Activated CD4-positive, alpha-beta T cell treated with anti-CD3 and anti-CD28 coated beads for 48 hours (primary cell): ENCODE measurements at places on chromosomes 3 and 15.
A peak's percentile ranks its signal among the peaks of the same experiment; 100 is the strongest.

DNA sequence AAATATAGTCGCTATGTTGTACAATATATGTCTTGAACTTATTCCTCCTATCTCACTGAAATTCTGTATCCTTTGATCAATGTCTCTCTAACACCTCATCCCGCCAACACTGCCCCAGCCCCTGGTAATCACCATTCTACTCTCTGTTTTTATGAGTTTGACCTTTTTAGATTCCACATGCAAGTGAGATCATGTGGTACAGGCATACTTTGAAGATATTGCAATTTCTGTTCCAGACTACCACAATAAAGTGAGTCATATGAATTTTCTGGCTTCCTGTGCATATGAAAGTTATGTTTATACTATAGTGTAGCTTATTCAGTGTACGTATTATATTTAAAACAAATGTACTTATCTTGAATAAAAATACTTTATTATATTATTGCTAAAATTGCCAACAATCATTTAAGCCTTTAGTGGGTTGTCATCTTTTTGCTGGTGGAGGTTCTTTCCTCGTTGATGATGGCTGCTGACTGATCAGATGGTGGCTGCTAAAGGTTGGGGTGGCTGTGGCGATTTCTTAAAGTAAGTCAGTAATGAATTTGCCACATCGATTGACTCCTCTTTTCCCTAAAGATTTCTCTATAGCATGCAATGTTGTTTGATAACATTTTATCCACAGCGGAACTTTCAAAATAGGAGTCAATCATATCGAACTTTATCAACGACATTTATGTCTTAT lies 257.2 kb downstream of the NFKBIZ start:
- DNase-seq, result peak; percentile 41

DNA sequence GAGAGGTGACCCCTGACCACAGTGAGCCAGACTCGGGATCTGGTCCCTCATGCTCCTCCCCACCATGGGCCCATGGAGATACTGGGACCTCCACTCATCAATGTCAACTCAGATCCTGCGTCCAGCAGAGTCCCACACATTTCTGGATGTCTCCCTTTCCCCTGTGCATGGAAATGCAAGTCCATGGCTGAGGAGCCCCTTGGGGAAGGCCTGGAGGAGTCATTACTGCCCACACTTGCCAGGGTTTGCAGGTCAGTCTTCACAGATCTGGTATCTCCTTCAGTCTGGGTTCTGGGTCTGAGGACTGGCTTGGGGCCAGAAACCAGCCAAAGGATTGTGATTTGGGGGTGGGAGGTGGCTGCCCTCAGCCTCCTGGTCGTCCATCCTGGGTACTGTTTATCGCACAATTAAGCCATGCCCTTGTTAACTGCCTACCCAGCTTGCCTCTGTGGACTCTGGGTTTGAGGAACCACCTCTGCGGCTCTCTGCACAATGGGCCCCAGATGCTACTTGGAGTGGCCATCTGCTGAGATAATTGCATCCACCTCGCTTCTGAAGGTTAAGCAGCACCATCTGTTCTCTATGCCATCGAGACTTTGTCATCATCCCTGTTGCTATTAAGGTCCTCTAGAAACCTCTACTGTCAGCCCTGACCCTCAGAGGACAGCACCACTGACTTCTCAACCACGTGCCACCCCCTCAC lies 49.9 kb upstream of the KLF13 start:
- DNase-seq, result no peak

- no peak for DNase-seq
These were observed 419 bp downstream of the FAM227B start for GRCh38 chr15:49620199-49620598.

DNA sequence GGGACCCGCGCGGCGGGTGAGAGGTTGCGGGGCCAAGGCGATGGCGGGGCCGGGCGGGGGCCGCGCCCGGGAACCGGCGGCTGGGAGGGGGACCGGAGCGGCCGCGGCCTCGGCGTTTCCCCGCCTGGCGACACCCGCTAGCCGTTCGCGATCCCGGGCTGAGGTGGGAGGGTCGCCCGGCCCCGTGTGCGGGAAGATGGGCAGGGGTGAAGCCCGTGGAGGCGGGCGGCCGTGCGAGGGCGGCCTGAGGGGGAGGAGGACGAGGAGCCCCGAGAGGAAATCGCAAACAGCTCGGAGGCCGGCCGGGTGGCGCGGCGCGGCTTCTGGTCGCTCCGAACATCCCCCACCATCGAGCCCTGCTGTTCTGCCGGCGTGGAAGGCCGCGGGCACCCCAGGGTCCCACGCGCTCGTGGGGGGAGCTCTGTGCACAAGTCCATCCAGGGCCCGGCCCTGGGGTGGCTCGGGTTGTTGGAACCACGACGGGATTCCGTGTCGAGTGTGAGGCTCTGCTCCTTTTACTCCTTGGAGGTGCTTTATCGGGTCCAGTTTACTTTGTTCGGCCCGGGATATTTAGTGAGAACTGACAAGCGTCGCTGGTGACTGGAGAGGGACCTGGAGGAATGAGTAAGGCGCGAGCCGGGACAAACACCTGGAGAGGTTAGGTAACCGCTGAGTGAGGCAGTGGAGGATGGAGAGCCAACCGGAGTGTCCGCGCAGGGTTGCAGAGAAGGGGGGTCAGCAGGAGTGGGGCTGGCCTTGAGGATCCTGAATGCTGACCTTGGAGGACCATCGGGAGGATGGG lies 728 bp downstream of the CRTC3 start:
- DNase-seq, result peak; percentile 65

- peak; percentile 17 for DNase-seq
These were observed 61.9 kb downstream of the BTLA start for GRCh38 chr3:112437146-112438022.

GRCh38 chr3:14288177-14288788 lies 109.7 kb downstream of the LSM3 start:
- DNase-seq, result no peak

GRCh38 chr3:133863911-133864310 lies 31.8 kb downstream of the RAB6B start:
- no peak for DNase-seq

DNA sequence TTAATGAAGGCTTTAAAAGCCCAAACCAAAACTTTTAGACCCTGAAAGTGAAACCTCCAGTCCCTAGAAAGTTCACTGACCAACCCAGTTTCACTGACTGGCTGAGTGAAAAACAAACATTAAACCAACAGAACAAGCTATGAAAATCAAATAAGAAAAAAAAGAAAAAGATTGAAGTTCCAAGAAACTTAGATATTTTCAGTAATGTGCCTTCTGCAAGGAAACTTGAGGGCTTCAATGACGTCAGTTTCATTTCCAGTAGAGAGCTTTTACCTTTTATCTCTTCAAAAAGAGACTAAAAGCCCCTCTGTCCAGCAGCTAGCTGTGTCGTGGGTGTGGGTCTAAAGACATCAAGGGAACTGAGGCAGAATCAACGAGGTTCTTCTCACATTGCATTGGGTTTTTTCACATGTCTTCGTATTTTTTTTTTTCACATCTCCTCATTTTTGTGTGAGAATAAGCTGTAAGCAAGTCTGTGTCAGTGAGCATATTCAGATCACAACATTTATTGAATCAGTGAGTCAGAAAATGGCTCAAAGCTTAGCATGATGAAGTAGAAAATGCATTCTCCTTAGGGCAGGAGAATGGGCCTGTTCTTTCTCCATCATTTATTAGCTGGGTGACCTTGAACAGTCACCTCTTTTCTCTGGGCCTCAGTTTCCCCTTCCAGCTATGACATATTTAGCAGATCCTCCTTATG lies 54.8 kb upstream of the BCL6 start:
- DNase-seq, result no peak

DNA sequence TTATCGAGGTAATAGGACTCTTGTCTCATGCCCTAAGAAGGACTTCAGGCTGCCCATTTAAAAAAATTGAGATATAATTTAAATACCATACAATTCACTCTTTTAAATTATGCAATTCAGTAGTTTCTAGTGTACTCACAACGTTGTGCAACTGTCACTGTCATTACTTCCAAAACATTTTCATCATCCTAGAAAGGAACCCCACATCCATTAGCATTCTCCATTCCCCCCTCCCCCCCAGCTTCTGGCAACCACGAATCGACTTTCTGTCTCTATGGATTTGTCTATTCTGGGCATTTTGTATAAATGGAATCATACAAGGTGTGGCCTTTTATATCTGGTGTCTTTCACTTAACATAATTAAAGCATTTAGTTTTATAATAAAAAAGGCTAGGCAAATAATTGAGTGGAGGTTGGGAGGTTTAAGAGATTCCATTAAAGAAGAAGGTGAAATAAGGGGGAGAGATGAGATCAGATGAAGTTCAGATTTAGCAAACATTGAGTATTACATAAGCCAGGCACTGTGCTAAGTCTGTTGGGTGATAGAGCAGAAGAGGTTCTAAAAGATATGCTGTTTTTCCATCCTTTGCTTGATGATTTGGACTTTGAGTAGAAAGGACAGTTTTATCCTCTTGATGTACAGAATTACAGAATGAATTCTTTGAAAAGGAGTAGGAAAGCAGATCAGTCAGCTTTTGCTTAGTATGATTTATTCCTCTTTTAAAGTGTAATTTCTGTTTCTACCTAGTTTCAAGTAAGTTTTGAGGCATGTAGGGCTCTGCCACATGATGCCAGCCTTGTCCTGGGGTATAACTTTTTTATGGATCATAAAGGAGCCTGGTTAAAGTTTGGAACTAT lies 36.3 kb downstream of the UBE2E2 start:
- DNase-seq, result no peak

DNA sequence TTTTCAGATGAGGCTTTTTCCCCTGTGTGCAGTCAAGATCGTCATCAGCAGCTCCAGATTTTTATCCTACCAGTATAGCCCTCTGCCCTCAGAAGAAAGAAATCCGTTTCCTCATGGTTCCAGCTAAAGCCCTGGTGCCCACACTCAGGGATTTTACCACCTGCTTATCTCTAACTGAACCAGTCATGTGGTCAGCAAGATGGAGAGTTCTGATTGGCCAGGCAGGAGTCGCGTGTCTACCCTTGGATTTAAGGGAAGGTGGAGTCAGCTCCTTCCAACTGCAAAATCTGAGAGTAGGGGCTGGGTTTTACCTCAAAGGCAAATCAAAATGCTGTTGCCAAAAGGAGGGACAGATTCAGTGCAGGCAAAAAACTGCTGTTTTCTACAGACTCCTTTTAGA lies 135.3 kb downstream of the LRTM1 start:
- no peak for DNase-seq

GRCh38 chr3:7188551-7188950 lies 327.6 kb downstream of the GRM7 start:
- no peak for DNase-seq

GRCh38 chr3:194824100-194824499 lies 138.4 kb downstream of the FAM43A start:
- DNase-seq, result no peak

DNA sequence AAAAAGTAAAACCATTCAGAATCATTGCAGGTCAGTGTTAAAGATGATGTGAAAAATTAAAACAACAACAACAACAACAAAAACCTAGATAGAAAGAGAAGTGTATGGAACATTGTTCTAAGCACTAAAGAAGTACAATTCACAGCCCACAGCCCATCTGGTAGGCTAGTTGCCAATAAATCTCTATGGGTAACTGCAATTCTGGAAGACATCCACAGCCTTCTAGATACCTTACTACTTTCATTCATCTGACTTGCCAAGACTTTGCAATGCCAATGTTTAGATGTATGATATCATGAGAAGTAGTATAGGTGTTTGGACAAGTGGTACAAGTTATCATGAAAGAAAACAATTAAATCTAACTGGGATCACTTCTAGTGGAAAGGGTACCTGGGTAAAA lies 198.6 kb downstream of the VGLL3 start:
- no peak for DNase-seq

DNA sequence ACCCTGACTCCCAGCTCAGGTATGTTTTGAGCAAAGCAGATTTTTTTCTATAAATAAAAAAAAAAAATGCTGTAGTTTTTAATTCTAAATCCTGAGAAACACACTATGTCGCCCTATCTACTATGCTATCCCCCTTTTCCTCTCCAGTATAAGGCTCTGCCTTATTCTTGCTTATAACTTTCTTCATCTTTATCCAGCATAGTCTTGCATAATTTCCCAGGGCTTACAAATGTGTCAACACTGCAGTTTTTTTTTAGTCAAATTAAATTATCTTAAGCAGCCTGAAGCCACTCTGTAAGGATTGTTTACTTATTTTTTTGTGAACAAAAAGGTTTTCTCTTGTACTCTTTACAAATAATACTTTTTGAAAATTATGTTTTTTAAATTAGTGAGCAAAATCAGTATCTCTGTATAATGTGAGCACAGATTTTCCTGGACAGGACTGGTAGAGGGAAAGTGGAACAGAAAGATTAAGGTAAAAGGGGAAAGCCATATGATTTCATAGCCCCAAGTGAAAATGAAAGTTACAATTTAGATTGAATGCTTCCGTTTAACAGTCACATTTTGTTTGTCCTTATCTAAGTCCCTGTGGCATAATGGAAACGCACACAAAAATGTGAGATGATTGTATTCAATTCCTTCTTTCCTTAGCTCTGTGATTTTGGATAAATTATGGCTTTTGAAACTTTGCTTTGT lies 5.6 kb upstream of the PYDC2 start:
- DNase-seq, result no peak

DNA sequence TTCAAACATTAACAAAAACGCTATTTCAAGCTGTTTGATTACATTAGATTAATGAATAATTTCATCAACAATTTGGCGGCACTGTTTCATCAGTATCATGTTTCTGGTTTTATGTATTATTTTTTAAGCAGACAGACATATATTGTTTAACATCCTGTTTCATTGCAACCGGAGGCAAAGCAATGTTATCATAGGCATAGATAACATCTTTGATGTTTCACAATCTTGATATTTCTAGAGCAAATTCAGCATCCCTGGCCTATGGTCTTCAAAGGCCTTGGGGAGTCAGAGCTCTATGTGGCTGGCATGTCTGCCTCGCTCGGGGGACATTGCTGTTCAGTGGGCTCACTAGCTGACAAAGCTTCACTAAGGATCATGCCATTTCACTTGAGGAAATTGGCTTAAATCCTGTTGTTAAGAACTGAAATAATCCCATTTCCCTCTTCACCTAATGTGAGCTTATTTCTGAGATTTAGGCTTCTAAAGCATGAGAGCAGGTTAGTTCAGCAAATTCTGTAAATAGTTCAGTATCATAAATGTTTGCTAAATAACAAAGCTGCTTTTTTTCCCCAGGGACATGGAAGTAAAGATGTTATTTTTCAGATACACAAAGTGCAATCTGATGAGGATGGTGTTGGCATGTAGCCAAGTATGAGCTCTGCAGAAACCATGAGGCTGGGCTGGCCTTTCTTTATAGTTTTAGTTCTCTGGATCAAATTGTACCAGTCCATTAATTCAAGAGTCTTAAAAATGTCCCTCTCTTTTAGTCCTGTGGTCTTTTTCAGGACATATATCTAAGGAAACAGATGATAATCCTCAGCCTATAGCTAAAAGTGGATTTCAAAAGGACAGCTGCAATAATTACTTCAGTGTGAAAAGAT lies 941.4 kb downstream of the PLOD2 start:
- no peak for DNase-seq

DNA sequence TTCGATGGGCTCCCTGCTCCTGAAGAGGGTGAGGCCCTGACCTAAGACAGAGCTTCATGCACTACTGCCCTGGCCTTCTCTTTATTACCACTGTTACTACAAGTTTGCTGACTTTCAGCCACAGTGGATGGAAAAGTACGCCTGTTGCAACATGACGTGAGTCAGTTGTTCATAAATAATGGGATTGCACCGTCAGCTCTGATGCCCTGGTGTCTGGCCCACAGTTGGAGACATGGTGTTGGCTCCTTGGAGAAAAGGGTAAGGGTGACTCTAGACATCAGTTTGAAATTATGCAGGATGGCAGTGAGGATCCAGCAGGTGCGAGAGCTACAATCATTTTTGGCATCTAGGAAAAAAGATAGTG lies 5.5 kb downstream of the PAQR5 start:
- no peak for DNase-seq

- no peak for DNase-seq
These were observed 13.3 kb downstream of the RNF123 start for GRCh38 chr3:49702672-49703071.
